ENCODE measurements at places on chromosomes 6 and 20.

DNA sequence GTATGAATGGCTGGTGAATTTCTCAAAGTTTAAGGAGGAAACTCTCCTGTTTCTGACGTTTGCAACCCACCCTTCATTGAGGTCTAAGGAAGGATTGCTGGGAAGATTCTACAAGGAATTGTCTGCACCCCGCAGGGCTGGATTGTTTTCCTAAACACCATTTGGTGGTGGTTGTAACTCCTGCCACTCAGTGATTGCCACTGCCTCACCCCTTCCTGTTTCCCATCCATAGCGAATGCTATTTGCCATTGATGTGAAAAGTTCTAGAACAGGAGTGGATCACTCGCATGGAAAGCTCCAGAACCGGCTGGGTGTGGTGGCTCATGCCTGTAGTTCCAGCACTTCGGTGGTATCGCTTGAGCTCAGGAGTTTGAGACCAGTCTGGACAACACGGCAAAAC lies 8.7 kb upstream of the DSP start:
- DNase-seq: no peak

DNA sequence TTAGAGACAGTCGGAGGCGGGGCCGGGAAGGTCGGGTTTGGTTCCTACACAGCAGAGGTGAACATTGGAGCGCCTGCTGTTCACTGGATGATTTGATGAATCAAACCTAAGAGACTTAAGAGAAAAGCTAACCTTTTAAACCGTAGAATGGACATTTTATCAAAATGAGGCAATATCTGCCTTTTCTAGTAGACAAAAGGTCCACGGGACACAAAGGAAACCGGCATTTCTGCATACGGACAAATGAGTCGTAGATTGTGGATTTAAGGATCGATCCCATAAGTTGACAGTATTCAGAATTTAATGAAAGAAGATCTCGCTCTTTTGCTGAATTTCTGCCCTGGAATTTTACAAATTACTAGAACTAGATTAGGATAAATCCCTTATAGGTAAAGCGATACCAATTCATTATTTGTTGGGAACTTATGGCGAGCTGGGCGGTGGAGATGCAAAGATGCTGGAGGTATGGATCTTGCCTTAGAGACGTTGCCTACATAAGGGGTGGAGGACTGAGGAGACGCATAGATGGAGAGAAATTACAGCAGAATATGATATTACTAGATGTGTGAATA lies 400 bp downstream of the PAK1IP1 start:
- DNase-seq: no peak

DNA sequence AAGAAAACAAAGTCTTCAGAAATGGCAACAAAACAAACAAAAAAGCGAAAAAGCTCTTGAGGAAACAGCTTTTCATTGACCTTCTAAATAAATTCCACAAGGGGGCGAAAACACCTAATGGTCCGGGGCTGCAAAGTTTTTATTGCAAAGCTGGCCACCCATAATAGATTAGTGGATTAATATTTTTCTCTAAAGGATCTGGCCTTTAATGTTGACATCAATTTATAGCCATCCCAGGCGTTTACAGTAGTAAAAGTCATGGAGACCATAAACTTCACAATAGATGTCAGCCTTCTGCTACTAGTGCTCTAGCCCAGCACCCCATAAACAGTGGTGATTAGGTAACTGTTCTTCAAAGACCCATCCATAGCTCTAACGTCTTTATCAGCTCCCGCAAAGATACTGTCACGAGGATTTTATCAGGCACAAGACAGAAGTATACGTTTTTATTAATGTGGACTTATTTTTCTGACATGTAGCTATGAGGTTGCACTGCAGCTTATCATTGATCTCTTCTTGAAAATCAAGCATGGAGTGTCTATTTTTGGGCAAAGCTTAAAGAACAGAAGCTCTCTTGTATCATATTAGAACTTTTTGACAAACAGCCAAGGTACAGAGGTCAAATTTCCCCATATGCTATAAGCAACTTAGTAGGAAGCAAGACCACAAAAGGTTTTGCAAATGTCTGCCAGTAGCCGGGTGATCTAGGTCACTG lies 4.7 kb downstream of the CITED2 start:
- peak; percentile 14 for DNase-seq

DNA sequence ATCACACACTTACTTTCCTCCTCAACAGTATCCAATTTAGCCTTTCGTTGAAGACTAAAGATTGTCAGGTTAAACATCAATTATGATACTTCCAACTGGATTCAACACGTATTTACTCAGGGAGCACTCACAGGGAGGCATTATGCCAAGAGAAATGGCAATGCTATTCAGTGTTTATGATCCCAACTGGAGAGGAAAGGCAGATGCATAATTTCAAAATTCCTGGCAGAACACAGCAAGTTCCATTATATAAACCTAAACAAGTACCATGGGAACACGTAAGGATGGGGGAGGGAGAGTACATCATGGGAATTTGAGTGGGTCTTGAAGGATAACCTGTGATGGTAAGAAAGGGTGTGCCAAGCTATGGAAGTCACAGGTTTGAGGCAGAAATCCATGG lies 112.7 kb downstream of the ISM1 start:
- no peak for DNase-seq

DNA sequence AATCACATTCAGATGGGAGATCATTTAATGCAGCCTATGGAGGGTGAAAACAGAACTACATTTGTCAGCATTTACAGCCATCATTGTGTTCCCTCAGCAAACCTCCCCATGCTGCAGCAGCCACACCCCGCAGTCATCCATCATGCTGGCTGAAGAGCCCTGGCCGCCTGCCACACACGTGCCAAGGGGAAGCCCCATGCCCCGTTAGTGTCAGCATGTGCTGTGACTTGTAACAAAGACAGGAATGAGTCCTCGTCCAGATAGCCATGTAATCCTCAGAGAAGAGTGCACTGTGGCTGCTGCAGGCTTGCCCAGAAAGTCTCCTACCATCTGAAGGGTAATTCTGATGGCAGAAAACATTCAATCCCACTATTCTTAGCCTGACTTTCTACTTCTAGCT lies 1097.8 kb downstream of the KIF16B start:
- DNase-seq: no peak

GRCh38 chr6:118122801-118123200 lies 215.7 kb downstream of the SLC35F1 start:
- no peak for DNase-seq

- DNase-seq: no peak
These were observed 129.0 kb upstream of the TNFAIP3 start for GRCh38 chr6:137737836-137738596.

DNA sequence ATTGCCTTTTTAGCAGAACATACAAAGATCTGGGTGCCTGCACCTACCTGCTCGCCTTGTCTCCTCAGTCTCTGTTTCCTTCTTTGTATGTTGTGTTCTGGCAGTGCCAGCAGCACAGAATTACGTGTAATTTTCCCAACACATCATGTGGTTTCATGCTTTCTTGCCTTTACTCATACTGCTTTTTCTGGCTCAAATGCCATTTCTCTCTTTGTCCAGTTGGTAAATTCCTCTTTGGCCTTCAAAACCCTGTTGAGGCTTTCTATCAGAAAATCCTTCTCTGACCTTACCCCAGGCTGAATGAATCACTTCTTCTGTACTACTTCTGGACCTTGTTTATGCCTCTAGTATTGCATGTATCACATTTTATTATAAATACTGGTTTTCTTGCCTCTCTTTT lies 31.8 kb downstream of the L3MBTL3 start:
- no peak for DNase-seq

DNA sequence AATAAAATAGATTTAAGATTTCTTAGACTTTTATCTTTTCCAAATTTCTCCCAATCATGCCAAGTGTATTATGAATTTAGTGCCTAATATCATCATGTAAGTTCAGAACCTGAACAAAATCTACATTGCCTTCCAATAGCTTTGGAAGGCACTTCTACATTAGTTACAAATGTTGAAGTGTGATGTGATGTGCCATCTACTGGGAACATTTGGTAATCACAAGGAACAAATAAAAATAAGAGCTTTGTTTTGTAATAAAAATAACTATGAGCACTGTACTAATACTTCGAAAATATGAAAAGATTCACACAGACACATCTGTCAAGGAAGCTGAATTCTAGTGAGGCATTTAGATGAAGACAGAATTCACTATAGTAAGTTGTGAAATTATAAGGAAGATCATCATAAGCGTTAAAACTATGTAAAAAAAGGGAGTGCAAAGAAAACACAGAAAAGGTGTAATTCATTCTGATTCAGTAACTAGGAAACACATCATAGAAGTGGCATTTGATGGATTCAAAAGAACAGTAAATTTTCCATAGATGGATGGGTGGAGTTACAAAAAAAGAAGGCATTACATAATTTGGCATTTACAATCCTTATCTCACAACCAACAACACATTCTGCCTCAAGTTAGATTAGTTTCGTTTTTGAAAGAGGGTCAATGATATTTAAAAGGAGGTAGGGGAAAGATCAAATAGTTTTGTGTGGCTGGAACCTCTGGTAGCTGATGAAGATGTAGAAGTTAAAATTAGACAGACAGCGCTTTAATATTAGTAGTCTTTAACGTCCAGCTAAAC lies 161.0 kb downstream of the ASCC3 start:
- no peak for DNase-seq

DNA sequence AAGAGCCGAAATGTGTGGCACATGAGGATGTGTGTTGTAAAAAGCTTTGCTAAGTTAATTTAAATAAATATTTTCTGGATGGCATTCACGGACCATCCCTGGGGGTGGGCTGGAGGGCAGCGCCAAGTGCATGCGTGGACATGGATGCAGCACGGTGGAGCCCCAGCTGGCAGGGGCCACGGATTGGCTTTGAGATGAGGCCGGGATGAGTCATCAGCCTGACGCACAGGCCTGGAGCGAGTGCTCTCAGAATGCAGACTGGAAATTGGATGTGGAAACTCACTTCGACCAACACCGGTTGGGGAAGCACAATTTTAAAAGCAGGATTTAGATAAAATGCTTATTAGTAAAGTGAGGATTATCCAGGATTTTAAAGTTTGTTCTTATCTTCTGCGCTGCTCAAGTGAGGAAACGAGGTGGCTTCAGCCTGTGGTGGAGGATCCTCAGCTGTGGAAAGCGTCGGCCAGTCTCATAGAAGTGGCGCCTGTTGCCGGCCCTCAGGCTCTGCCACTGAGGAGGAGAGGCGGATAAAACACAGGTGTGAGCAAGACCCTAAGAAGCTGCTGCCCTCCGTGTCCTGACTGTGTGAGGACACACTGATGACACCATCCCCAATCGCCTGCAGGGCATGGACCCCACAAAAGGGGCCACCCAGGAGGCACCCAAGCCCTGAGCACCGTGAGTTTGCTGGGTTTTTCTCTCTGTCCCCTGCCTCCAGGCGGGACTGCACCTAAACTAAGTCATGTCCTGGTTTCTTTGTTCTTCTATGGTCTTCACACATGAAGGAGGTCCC lies 279.7 kb downstream of the CDH4 start:
- no peak for DNase-seq

DNA sequence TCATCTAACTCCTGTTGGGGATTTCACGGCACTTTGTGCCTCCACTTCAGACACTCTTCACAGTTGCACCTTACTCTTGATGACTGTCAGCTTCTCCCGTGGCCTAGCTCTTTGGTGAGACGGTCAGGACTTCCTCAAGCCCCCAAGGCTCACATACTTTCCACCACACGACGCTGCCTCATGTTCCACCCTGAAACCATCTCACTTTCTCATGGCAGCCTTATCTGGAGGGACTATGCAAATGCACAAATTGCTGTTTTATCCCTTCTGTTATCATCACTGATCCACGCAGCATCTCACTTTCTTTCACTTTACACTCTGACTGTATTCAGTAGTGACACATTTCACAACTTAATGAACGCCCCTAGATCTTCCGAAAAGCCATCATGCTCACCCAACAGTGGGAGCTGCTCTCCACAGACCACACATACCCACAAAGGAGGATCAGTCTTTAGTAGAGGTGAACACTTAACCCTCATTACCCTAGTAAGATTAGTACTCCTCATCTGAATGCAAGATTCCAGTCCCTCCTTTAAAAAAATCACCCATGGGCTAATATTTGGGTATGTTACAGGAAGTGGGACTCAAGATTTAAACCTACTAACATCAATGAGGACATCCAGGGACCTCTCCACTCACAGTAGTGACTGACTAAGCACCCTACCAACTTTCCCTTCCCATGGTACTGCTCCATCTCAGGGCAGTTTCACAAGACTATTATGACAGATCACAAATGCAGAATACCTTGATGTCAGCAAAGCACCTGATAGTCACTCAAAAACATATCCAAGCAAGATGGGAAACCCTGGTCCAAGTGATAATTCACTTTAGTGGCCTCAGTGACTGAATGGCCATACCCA lies 35.4 kb downstream of the FYN start:
- peak; percentile 77 for DNase-seq

DNA sequence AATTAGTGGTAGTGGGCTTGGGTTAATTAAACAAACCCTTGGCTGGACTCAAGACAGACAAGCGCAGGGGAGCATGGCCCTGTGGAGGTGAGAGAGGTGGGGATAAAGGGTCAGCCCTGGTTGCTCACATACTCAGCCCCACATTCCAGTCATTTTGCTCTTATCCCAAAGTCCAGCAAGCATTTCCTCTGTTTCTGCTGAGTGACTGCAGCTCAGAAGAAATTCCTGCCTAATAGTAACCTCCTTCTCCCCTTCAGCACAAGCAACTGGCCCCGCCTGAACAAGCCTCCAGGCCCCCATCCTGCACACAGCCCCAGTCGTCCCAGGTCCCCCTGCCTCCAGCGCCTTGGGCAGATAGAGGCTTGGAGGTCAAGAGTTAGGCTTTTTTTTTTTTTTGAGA lies 3.6 kb upstream of the TFEB start:
- no peak for DNase-seq

DNA sequence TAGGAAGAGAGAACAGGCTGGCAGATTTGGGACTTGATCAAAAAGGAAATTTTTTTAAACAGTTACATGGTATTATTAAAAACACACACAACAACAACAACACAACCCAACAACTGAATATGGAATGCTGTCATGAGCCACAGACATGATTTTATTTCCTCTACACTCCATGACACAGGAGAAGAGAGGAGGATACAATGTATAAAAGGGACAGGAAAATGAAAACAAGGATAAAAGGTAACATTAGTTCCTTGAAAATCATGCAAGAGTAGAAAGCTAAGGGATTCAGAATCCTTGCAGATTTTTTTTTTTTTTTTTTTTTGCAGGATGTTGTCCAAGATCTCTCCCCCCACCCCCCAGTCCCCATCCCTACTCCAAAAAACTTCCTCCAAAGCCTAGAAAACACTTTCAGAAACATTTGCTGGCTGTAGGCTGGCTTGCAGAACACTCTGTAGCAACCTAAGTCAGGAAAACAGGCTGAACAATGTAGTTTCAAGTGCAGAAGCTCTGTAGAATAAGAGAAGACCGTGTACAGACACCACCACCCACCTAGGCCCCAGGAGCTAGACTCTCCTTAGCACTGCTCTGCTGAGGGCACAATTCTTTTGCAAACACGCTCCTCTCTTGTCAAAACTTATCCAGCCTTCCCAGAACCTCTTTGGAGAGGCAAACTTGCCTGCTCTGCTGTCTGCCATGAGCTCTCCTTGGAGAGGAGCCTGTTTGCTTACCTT lies 845 bp downstream of the ZMYND8 start:
- peak; percentile 18 for DNase-seq

All from stimulated activated CD4-positive, alpha-beta T cell treated with anti-CD3 and anti-CD28 coated beads, Interleukin-4, amount 100 ng/mL, for 24 hours (primary cell).